ENCODE measurements at places on chromosomes 7 and 10. TPM values are rescaled to one million over a fixed set of nuclear protein-coding genes. Genes with fewer than 3 reads are reported as not detected.

Gene MPP7
- total RNA-seq: 6.9 TPM

Gene AKR1C1
- total RNA-seq: 1.9 TPM

Gene HHEX
- total RNA-seq: 1.8 TPM

Gene PRKCQ
- total RNA-seq: 11.8 TPM

Gene GDF2
- total RNA-seq: not detected

Gene CALY
- total RNA-seq: 2.9 TPM
